ENCODE measurements at places on chromosomes 4 and X.

GRCh38 chrX:109843963-109844751 lies 111.1 kb upstream of the ACSL4 start:
- DNase-seq: no peak

GRCh38 chr4:150600812-150601445 lies 19.0 kb downstream of the MAB21L2 start:
- no peak for DNase-seq

GRCh38 chr4:70722199-70722791 lies 531 bp downstream of the RUFY3 start:
- no peak for DNase-seq

DNA sequence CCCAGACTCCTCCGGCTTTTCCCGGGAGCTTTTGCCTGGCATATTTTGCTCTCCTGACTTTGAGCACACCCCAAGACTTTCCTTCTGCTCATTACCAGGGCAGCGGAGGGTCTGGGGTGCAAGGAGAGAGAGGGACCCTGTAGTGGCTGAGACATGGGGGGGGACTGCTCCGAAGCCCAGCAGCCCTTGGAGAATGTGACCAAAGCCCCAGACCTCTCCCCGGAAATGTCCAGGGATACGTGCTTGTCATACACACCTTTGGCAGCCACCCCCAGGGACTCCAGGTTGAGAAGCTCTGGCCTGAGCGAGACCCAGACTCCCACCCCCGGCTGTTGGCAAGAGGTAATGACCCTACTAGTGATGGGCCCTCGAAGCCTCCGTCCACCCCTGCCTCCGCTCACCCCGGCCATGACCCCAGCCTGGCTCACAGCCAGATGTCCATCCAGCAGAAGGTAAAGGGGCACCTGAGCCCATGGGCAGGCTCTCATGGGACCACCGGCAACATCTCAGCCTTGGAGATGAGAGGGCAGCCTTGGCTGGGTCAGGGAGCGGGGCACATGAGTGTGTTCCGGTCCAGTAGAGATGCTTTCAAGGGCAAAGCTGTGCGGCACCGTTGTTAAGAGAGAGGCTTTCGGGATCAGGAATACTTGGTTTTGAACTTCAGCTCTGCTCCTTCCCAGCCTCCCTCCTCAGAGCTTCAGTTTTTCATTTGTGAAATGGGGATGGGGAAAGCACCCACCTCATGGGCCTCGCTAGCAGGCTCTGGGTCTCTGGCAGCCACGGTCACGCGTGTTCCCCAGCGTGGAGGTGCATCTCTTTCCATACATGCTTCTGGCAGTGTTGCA lies 2.0 kb downstream of the PSAPL1 start:
- no peak for DNase-seq

GRCh38 chr4:82275431-82276331 lies 98.1 kb downstream of the HNRNPD start:
- DNase-seq: no peak

DNA sequence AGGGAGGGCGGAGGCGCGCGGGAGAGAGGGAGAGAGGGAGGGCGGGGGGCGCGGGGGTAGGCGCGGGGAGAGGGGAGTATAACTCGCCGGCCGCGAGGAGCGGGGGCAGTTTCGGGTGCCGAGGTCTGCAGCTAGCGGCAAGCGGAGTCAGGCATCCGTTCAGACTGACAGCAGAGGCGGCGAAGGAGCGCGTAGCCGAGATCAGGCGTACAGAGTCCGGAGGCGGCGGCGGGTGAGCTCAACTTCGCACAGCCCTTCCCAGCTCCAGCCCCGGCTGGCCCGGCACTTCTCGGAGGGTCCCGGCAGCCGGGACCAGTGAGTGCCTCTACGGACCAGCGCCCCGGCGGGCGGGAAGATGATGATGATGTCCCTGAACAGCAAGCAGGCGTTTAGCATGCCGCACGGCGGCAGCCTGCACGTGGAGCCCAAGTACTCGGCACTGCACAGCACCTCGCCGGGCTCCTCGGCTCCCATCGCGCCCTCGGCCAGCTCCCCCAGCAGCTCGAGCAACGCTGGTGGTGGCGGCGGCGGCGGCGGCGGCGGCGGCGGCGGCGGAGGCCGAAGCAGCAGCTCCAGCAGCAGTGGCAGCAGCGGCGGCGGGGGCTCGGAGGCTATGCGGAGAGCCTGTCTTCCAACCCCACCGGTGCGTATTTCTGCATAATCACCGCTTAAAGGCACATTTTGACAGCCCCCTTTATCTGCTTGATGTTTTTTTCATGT lies at the start of gene POU4F2:
POU4F2 (plus strand) TSS at position 108 of the 720 bp plus-strand sequence; CDS start at position 356, 248 bp downstream.
- DNase-seq: no peak

DNA sequence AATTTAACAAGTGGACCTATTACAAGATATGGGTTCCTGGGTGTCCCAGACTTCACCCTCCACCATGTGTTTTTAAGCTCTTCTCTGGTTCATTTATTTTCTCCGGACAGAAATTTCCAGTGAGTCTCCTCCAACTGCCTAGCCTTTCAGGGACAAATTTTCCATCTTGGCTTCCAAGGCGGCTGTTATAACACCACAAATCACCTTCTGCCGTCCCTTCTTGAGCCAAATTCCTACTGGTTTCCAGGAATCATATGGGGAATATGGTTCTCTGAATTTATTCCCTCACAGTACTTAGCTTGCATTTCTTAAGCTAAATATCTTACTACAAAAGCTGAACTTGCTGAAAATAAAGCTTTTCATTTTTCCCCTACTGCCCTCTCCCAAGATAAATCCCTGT lies 18.8 kb downstream of the NEXMIF start:
- no peak for DNase-seq

DNA sequence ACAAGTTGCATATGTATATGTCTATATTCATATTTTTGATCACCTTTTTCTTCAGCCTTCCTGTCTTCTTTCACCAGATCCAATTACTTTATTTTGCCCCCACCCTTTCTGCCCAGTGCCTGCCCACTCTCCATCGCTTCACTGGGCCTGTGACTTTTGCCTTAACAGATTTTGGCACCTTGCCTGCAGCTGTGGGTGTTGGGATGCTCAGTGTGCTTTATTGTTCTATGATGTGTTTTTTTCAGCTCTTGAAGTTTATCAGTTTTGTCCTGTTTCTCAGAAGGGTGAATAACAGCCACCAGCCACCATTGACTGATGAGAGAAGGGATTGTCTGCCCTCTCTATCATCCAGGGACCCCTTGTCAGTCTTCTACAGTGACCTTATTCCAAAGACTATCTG lies 77.2 kb upstream of the GALNT7 start:
- DNase-seq: no peak

DNA sequence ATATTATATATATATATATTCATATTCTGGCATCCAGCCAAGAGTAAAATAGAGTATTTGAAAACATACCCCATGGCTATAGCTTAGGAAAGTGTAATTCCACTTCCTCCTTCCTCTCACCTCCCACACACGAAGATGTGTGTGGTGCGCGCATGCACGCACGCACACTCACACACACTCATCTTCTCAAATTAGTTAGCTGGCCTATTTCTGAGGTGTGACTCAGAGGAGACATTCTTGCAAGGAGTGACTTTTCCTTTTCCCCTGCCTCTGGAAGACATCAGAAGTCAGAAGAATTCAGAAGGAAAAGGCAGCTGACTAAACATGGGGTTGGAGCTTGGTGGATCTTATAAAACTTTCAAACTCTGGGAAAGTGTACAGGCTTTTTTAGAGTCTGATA lies 8.8 kb downstream of the ENPEP start:
- no peak for DNase-seq

DNA sequence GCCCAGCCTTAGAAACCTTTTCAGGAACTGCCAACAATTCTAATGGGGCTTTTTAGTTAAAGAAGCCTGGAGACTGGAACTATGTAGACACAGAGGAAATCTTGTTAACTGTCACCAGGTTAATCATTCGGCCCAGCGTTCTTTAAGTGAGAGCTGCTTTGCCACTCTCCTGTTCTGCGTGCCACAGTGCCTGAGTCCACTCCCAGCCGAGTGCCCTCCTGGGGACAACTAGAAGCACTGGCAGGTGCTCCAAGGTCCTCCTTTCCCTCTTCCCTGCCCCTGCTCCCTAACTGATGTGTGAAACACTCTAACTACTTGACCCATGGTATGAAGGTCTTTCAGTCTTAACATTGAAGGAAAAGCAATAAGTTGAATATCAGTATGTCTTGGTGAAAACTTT lies 151.2 kb upstream of the TLL1 start:
- DNase-seq: no peak

DNA sequence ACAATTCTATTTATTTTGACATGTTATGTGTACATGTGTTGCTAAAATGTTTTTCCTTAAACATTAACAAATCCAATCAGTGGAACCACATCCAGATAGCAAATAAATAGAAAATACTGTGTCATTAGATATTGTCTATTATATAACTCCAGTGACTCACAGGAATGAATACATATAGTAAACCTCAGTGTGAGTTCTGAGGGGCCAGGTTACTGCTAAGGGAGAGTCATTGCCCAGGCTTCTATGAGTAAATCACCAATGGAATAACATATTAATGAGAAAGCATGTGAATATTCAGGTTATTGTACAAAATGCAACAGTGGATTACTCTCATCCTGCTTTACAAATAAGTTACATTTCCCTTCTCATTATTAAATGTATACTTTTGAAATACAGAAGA lies 27.2 kb downstream of the TACR3 start:
- no peak for DNase-seq

DNA sequence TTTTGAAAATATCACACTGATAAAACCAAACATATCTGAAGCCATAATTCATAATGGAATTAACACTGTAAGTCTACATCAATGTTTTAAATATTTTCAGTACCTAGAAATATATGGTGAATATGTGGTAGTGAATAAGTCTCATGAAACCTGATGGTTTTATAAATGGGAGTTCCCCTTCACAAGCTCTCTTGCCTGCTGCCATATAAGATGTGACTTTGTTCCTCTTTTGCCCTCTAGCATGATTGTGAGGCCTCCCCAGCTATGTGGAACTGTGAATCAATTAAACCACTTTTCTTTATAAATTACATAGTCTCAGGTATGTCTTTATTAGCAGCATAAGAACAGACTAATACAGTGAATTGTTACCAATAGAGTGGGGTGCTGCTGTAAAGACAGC lies 536.8 kb upstream of the GALNT7 start:
- no peak for DNase-seq

GRCh38 chr4:146981651-146982050 lies 36.0 kb upstream of the TTC29 start:
- DNase-seq: no peak

DNA sequence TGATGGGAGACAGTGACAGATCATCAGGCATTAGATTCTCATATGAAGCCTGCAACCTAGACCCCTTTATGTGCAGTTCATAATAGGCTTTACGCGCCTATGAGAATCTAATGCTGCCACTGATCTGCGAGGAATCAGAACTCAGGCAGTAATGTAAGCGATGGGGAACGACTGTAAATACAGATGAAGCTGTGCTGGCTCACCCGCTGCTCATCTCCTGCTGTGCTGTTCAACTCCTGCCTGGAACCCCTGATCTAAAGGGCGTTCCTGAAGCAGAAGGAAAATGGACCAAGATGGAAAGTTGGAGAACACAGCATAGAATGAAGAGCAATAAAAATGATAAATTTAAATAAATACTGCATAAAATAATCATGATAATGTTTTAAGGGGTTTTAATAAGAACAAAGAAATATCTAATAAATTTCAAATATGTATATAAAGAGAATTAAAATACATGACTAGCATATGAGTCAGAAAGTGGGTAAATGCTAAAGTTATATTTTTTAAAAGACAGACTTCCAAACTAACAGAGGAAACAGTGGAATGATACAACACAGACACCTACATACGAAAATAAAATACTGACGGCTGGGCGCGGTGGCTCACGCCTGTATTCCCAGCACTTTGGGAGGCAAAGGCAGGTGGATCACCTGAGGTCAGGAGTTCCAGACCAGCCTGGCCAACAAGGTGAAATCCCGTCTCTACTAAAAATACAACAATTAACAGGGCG lies 59.2 kb downstream of the RBM47 start:
- DNase-seq: no peak

DNA sequence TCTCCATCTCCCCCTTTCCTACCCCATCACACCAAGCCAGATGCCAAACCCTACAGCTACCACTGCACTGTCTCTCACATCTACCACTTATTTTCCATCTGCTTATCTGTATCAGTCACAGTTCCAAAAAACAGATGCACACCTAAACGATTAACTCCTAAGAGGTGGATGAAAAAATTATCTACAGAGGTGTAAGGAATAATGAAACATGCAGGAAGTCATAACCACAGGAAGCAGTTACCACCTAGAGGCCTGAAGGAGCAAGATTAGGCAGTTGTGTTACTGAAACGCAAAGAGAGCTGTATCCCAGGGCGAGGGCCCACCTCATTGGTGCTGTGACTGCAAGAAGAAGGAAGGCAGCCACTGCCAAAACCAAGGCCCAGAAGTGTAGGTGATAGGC lies 87.8 kb upstream of the FAM241A start:
- DNase-seq: no peak

GRCh38 chr4:52244103-52244775 lies 193.1 kb downstream of the SPATA18 start:
- no peak for DNase-seq

- DNase-seq: no peak
Observed at GRCh38 chr4:62196338-62196737, 996.2 kb downstream of the ADGRL3 start.

DNA sequence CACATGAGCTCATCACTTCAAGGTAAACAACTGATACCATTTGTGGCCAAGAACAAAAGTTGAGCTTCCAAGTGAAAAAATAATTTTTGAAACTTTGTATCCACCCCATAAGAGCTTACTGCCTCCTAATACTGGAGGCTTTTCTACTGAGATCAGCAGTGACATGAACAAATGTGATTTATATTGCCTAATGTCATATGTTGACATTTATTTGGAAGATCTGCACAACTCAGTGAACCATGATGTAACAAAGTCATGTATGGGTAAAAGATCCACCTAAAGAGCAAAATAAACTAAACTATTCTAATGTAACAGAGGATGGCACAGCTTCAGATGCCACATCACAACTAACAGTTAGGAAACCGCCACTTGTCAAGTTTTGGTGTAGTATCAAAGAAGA lies 65.8 kb downstream of the AFAP1 start:
- no peak for DNase-seq

DNA sequence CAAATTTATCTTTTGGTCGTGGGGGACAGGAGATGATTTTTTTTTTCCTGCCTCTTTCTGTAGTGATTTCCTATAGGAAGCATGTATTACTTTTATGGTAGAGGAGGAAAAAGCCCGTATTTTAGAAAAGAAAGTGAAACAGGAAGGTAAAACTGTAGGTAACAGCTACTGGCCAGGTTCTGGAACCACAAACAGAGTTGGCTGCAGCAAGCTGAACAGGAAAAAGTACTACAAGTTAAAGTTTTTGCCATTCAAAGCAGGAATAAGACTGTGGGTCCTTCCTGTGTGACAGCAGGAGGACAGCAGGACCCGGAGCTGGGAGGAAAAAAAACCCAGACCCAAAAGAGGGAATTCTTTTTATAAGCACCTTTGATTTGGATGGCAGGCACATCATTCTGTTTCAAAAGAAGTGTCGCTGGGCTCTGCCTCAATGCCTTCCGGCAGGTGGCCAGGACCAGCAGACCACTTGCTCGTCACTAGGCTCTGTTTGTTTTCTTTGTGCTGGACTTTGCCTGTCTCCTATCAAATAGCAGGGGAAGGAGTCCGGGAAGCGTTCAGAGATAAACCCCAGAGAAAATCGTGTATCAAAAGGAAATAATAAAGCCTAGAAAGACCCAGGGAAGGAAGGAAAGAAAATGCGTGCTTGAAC lies 277.9 kb downstream of the ADGRA3 start:
- peak; percentile 8 for DNase-seq

Measured in T-helper 1 cell (primary cell).